Body of pancreas (tissue), 4 donors: ENCODE measurements at places on chromosomes 12 and 14. TPM values are rescaled to one million over a fixed set of nuclear protein-coding genes. Genes with fewer than 3 reads are reported as not detected.

The KRT78 gene
- not detected for total RNA-seq

The TEX52 gene
- not detected for total RNA-seq

The CCDC77 gene
- 2.9 TPM for total RNA-seq

The PLCZ1 gene
- total RNA-seq: not detected

The CBLN3 gene
- total RNA-seq: 0.33 TPM

The PLD4 gene
- total RNA-seq: not detected

GRCh38 chr14:83172363-83172762 lies 1638.7 kb upstream of the SEL1L start:
- DNase-seq: no peak
- no peaks in the 10 kb centered on the region for H3K4me1 ChIP-seq
- H3K36me3 ChIP-seq: no peaks in the 10 kb centered on the region
- no peaks in the 10 kb centered on the region for H3K27me3 ChIP-seq

DNA sequence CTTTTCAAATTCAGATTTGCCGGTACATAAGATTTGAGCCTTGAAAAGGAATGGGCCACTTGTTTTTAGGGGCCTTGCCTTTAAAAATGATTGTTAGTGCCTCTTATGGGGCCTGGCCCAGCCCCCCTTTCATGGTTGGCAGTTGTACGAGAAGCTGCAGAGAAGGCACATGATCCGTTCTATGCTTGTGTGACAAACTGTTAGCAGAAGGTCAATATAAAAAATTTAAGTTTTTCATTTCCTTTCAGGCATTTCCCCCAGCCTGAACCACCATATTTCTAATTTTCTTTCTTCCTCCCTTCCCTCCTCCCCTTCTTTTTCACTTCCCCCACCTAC lies 119.1 kb downstream of the PLXNC1 start:
- H3K27ac ChIP-seq: no peak overlapping the region
- peaks cover 6% of the 10 kb centered on the region for H3K4me1 ChIP-seq
- H3K4me3 ChIP-seq: no peak overlapping the region
- no peaks in the 10 kb centered on the region for H3K36me3 ChIP-seq
- no peak for DNase-seq

DNA sequence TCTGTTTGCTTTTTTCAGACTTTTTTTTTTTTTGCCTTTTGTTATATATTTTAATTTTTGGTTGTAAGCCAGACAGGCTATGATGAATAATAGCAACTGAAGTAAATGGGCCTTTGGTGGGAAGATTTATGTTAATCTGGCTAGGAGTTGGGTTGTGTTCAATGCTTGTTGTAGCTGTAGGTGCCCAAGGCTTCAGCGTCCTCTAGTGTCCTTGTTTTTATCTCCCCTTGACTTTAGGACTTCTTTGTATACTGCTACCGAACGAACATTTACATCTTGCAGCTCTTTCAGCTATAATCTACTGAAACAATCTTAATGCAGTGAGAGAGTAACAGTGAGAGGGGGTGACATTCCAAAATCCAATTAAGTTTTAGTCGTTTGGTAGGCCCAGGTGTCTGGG lies 848.4 kb upstream of the FBXO33 start:
- no peaks in the 10 kb centered on the region for H3K36me3 ChIP-seq
- no peak for DNase-seq
- H3K27me3 ChIP-seq: no peaks in the 10 kb centered on the region
- no peak overlapping the region for H3K27ac ChIP-seq

DNA sequence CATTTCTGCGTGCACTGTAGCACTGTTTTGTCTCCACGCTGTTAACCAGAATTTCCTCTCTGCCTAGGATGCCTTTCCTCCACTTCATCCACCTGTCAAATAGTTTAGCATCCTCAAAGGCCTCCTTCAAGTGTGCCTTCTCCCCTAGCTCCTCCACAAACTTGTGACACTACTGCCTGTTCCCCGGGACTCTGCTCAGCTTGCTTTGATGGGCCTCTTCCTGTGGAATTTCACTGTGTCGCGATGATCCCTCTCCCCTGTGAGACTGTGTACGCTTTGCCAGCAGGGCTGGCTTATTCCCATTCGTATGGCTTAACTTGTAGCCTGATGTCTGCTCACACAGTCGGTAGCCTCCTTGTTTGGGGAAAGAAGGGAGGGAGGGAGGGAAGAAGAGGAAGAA lies 426.8 kb downstream of the VRK1 start:
- no peak overlapping the region for H3K27ac ChIP-seq
- H3K4me1 ChIP-seq: peaks cover 8% of the 10 kb centered on the region
- DNase-seq: no peak
- H3K4me3 ChIP-seq: no peak overlapping the region

DNA sequence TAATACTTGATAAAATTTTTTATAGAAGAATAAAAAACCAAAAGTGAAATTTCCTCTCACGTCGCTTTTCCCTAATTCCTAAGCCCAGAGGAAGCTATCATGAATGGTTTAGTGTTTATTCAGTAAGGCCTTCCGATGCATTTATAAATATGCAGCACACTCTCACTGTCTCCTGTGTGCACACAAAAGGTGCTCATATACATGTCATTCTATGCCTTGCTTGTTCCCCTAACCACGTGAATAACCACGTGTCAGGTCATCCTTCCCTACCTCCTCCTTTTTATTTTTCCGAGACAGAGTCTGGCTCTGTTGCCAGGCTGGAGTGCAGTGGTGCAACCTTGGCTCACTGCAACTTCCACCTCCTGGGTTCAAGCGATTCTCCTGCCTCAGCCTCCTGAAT lies 29.6 kb downstream of the PIGH start:
- no peaks in the 10 kb centered on the region for H3K27me3 ChIP-seq
- no peak for DNase-seq
- peaks cover 18% of the 10 kb centered on the region for H3K4me1 ChIP-seq
- H3K27ac ChIP-seq: no peak overlapping the region
- H3K36me3 ChIP-seq: no peaks in the 10 kb centered on the region

DNA sequence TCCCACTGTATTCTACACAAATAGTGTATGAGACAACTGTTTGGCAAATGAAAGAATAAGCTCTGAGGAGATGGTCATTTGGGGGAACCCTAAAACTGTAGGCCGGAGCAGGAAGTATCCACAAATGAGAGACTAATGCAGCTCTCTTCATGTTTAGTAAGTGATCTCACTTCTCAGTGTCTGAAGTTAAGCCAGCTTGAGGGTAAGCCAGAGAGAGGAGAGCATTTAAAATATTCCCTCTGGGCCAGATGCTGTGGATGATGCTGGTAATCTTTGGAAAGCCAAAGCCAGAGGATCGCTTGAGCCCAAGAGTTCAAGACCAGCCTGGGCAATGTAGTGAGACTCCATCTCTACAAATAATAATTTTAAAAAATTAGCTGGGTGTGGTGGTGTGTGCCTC lies 130.6 kb upstream of the SINHCAF start:
- H3K27me3 ChIP-seq: no peaks in the 10 kb centered on the region
- no peak overlapping the region for H3K4me3 ChIP-seq
- no peak overlapping the region for H3K27ac ChIP-seq
- H3K4me1 ChIP-seq: no peaks in the 10 kb centered on the region
- no peak for DNase-seq
- no peaks in the 10 kb centered on the region for H3K36me3 ChIP-seq

DNA sequence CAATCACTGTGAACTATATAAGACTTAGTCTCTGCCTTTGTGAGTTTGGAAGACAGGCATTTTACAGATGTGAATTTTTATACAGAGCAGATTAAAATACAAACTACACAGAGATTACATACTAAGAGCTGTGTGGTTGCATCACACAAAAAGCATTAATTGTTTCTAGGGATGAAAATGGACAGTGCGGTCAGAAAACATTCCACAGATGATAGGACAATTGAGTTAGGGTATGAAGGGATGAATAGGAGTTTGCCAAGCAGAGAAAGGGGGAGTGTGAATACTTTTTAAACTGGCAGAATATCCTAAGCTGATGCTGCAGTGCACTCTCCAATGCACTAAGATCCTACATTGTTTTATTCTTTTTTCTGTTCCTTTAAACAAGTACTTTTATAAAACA lies 345.8 kb downstream of the VRK1 start:
- no peak overlapping the region for H3K27ac ChIP-seq
- H3K4me1 ChIP-seq: no peaks in the 10 kb centered on the region
- no peaks in the 10 kb centered on the region for H3K36me3 ChIP-seq

GRCh38 chr12:53752621-53753020 lies 842 bp upstream of the CISTR start:
- peaks cover 6% of the 10 kb centered on the region for H3K27me3 ChIP-seq
- no peaks in the 10 kb centered on the region for H3K36me3 ChIP-seq
- peaks cover 26% of the 10 kb centered on the region for H3K4me1 ChIP-seq
- H3K27ac ChIP-seq: no peak overlapping the region

DNA sequence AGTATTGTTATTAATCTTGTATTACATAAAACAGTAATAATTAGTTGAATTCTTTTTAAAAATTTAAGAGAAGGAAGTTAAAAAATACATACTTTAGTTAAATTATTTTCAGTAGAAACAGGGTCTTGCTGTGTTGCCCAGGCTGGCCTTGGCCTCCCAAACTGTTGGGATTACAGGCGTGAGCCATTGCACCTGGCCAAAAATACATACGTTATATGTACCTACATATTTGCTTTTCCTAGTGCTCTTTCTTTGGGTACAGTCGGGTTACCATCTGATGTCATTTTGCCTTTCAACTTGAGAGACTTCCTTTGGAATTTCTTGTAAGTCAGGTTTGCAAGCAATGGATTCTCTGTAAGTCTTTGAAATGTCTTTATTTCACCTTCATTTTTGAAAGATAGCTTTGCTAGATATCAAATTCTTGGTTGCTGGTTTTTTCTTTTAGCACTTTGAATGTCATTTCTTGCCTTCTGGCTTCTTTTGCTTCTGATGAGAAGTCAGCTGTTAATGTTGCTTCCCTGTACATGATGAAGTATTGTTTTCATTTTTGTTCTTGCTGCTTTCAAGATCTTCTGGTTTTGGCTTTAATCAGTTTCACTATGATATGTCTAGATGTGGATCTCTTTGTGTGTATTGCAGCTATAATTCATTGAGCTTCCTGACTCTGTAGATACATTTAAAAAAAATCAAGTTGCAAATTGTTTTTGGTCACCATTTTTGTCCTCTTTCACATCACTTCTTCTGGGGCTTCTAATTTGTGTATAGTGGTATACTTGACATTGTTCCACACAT lies 84.4 kb downstream of the SPATS2 start:
- no peak overlapping the region for H3K4me3 ChIP-seq
- H3K27me3 ChIP-seq: no peaks in the 10 kb centered on the region
- H3K4me1 ChIP-seq: no peaks in the 10 kb centered on the region
- no peak for DNase-seq
- no peak overlapping the region for H3K27ac ChIP-seq

DNA sequence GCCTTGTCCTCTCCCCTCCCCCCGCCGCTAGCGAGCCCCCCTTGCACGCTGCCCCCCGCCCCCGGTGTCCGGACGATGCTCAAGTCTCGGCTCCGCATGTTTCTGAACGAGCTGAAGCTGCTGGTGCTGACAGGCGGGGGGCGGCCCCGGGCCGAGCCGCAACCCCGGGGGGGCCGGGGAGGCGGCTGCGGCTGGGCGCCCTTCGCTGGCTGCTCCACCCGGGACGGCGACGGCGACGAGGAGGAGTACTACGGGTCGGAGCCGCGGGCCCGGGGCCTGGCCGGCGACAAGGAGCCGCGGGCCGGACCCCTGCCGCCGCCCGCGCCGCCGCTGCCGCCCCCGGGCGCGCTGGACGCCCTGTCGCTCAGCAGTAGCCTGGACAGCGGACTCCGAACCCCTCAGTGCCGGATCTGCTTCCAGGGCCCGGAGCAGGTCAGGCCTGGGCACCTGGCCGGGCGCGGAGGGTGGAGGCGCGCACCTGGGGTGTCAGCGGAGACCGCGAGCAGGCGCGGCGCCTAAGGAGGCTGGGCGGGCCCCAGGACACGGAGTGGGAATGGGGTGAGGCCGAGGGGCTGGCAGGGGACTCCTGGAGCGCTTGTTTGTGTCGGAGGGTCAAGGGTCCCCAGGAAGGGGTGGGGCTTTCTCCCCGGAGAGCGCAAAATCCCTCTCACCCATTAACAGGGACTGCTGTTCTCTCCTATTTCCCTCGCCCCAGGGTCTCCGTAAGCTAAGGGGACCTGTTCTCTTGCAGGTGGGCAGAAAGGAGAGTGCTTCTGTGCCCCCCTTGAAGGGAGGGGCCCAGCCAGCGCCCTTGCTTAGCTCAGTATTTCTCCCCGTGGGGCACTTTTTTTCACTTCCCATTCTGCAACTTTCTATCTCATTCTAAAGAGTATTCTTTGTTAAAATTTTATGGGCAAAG lies 810 bp downstream of the MARCHF9 start:
- H3K4me1 ChIP-seq: peaks cover 34% of the 10 kb centered on the region
- peak; percentile 63 for DNase-seq
- H3K27me3 ChIP-seq: no peaks in the 10 kb centered on the region
- H3K36me3 ChIP-seq: no peaks in the 10 kb centered on the region
- H3K4me3 ChIP-seq: peak overlapping the region; percentile 65

- H3K4me3 ChIP-seq: no peak overlapping the region
- H3K27me3 ChIP-seq: no peaks in the 10 kb centered on the region
- DNase-seq: no peak
These were observed 200.2 kb downstream of the TSPAN9 start for GRCh38 chr12:3277306-3277943.

DNA sequence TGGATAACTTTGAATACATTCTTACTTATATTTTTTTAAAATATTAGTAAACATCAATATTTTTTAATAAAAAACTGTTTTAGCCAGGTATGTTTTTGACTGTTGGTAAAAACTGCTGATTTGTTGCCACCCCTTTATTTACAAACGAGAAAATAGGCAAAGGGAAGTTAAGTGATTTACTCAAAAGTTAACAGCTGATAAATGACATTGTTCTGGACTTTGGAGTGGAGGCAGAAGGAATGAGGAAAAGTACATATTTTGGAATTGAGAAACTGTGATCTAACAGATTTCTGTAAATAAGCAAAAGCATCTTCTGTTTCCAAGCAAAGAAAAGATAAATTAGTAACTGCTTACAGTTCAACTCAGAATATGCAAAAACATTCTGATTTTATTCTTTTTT lies 4.5 kb downstream of the AP5M1 start:
- peaks cover 29% of the 10 kb centered on the region for H3K4me1 ChIP-seq
- no peak overlapping the region for H3K27ac ChIP-seq
- H3K36me3 ChIP-seq: peaks cover 3% of the 10 kb centered on the region
- no peak overlapping the region for H3K4me3 ChIP-seq
- no peaks in the 10 kb centered on the region for H3K27me3 ChIP-seq

DNA sequence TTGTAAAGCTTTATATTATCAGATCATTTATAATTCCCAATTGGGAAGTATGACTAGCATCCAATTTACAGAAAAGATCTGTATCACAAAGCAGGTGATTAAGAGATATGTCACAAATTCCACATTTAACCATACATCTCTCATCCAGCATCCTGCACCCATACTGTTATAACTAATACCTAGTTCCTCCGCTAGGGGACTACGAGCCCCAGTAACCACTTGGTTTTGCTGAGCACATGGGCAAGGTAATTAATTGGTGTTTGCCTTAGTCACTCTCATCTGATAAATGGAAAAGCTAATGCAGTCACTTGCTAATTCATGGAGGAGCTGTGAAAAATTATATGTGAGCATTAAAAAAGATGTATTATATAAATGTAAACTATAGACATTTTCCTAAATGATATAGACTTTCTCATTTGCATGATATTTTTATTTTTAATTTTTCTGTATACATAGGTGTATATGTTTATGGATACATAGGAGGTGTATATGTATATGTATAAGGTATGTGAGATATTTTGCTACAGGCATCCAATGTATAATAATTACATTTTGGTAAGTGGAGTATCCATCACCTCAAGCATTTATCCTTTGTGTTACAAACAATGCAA lies 1031.8 kb downstream of the GALC start:
- H3K4me1 ChIP-seq: no peaks in the 10 kb centered on the region
- H3K27me3 ChIP-seq: no peaks in the 10 kb centered on the region
- H3K27ac ChIP-seq: no peak overlapping the region
- no peak overlapping the region for H3K4me3 ChIP-seq
- no peaks in the 10 kb centered on the region for H3K36me3 ChIP-seq
